ENCODE measurements at places on chromosomes 4 and X.

DNA sequence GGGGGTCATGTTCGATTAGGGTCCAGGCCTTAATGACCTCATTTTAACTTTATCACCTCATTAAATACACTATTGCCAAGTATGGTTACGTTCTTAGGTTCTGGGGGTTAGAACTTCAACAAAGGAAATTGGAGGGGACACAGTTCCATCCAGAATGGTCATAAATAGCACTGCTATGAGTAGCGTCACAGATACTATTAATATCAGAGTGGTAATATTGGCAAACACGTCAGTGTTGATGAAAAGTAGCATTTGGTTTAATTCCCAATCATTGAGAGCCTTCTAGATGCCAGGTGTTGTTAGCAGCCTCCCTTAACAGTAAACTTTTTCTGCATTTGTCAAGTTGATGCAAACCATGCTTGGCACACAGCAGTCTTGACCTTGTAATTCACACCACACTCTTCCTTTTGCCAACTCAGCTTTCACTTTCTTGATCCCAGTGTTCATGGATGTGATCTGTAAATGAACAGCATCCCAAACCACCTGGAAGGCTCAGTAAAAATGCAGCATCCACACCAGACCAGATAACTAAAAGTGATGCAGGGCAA, 912.5 kb upstream of the TENM3 start:
- no peak for DNase-seq

DNA sequence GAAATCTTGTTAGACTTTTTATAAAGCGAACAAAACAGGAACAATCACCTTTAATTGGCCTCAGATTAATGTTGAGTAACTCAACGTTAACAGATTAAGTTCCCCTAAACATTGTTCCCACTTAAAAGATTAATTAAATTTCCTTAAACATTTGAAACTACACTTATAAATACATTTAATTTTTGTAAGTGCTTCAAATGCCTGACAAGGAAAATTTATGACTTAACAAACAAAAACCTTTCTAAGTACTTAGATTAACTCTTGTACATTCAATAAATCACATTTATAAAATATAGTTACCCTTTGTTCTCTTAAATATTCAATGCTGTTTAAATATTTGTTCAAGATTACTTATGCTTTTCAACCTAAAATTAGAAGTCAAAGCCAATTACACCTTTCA, 39.4 kb upstream of the OCIAD2 start:
- no peak for DNase-seq

- no peak for DNase-seq
Measured at GRCh38 chr4:159549098-159549518, 446.2 kb downstream of the RAPGEF2 start.

- no peak for DNase-seq
Measured at GRCh38 chrX:34218063-34218462, 85.9 kb upstream of the FAM47A start.

GRCh38 chr4:139913398-139913990, 240.5 kb downstream of the MAML3 start:
- no peak for DNase-seq

DNA sequence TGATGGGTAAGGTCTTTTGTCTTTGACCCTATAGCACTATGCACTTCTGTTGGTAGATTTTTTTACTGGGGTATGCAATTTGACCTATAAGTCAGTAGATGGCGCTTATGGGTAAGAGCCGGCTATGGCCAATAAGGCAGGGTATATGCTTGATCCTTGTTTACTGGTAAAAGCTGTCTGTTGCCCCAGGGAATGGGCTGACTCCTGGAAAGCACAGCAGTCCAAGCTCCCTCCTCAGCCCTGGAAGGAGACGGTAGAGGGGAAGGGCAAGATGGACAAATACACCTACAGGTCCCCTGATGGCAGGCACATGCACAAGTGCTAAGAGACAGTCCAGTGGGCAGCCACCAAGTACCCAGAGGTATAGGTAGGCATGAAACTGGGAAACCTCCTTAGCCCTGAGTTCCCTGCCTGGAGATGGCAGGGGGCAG, 63.7 kb downstream of the ADAMTS3 start:
- no peak for DNase-seq

DNA sequence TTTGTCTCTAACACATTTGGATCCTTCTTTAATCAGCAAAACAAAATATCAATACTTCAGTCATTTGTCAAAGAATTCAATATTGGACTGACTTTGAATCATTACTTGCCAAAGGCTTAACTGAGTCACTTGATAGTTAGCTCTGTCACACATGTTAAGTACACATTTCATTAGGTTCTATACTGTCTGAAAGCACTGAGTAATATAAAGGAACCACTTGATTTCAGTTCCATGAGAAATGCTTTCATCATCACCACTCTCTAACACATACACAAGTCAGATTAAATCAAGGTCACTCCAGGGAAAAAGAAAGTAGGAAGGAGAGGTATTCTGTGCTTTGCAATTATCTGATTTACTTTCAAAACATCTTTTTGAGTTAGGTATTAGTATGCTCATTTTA, 1233.1 kb downstream of the C4orf33 start:
- DNase-seq = no peak

DNA sequence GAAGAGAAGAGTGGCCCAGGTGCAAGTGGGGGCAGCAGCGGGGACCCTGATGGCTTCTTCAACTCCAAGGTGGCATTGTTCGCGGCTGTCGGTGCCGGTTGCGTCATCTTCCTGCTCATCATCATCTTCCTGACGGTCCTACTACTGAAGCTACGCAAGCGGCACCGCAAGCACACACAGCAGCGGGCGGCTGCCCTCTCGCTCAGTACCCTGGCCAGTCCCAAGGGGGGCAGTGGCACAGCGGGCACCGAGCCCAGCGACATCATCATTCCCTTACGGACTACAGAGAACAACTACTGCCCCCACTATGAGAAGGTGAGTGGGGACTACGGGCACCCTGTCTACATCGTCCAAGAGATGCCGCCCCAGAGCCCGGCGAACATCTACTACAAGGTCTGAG, 11.4 kb downstream of the EFNB1 start:
- no peak for DNase-seq

- DNase-seq = no peak
Measured at GRCh38 chrX:122220644-122221373, 963.3 kb upstream of the GRIA3 start.

DNA sequence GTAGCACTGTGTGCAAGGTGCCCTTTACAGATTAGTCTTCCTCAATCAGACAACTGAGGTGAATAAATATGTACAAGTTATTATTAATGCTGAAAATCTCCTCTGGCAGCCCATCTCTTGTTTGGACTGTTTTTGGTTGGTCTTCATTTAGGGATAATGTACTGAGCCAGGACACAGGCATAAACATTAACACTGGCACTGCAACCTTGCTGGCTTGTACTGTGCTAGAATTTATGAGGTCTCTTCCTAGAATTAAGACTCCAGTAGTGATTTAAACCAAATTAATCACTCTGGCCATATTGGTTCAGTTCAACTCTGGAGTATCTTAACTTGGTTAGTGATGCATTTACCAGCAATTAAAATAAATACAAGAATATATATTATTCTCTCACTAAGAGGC, 244.7 kb upstream of the GK2 start:
- no peak for DNase-seq

- DNase-seq = no peak
Measured at GRCh38 chrX:136221851-136222513, 29.2 kb downstream of the MAP7D3 start.

- no peak for DNase-seq
Measured at GRCh38 chr4:168879188-168879587, 130.9 kb downstream of the CBR4 start.

GRCh38 chr4:147513091-147513490, 32.2 kb downstream of the EDNRA start:
- DNase-seq = no peak

- DNase-seq = no peak
Measured at GRCh38 chr4:71400810-71401209, 62.0 kb downstream of the SLC4A4 start.

GRCh38 chrX:71549986-71550385, 17.1 kb downstream of the OGT start:
- DNase-seq = no peak

GRCh38 chr4:110624398-110624780, 1.5 kb upstream of the PITX2 start:
- DNase-seq = no peak

DNA sequence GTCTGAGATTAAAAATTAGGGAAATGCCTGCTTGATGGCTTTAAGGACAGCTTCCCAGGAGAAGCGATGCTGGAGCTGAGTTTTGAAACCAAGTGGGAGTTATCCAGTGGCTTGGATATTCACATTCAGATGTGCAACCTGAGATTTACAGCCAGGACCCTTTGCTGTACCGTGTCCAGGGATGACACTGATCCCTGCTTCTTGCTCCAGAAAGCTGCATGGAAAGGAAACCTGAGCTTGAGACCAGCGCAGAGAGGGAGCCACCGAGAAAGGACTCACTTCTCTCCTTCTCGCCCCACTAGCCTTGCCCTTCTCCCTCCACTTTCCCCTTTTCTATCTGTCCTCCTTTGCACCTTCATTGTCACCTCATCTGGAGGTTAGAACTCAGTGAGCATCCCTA, 254.5 kb upstream of the PPARGC1A start:
- DNase-seq = no peak

- DNase-seq = no peak
Measured at GRCh38 chr4:159024266-159024665, 78.6 kb upstream of the RAPGEF2 start.

- DNase-seq = no peak
Measured at GRCh38 chr4:168574581-168575295, 77.9 kb downstream of the PALLD start.

DNA sequence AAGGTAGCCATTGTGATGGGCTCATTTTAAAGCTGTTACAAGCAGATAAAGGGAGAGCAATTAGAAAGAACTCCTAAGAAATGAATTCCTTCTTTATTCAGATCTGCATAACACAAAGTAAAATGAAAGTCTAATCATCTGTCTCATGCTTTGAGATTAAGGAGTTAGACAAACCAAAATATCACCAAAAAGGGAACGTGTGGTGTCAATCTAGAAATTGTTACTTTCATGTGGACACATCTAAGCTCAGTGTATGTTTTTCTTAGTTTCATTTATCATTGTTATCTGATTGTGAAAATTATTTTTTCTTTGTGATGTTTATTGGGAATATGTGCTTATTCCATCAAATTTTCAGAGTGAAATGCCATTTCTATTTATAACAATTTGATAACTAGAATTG, 80.3 kb downstream of the BANK1 start:
- DNase-seq = no peak

DNA sequence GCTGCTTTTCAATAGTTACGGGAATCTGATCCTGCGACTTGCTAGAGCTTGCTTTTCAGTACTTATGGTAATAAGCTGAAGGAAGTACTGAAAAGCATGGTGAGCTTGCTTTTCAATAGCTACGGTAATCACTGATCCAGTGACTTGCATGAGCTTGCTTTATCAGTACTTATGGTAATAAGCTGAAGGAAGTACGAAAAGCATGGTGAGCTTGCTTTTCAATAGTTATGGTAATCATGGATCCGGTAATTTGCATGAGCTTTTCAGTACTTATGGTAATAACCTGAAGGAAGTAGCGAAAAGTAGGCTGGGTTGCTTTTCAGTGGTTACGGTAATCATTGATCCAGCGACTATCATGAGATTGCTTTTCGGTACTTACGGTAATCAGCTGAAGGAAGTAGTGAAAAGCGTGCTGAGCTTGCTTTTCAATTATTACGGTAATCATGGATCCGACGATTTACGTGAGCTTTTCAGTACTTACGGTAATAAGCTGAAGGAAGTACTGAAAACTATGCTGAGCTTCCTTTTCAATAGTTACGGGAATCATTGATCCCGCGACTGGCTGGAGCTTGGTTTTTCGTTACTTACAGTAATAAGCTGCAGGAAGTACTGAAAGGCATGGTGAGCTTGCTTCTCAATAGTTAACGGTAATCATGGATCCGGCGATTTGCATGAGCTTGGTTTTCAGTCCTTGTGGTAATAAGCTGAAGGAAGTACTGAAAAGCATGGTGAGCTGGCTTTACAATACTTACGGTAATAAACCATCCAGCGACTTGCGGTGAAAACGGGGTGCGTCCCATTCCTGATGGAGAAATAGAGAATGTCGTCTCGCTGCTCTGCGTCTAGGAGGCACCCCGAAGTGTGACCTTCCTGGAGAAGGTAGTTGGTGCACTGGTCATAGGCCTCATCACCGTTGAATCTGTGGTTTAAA, 6.5 kb downstream of the CRLF2 start:
- DNase-seq = no peak

DNA sequence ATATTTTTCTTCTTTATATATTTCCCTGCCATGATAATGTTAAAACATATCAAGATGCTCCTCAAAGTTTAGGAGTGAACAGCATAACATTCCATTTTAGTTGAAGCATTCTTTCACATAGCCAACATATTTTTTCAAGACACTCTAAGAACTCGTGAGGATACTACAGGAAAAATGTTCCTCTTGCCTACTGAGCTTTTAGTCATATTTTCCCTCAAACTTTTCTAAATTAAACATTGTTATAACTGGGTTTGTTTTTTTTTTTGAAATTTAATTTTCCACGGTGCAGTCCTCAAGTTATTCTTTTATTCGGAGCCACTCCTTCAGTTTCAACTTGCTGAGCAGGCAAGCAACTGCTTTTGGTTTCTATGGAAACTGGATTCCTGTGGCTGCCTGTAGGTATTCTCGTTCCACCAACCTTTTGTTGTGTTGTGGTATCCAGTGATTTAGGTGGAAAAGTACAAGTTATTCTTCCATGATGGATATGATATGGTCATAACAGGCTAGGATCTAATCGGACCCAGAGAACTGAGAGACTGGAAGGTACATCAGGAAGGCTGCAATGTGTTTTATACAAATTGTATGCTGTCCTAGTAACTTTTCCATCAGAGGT, 248.0 kb downstream of the TRIML1 start:
- no peak for DNase-seq

- DNase-seq = no peak
Measured at GRCh38 chr4:105194328-105195231, 47.9 kb downstream of the TET2 start.
